ENCODE measurements at places on chromosomes 1 and 21.
A peak's percentile ranks its signal among the peaks of the same experiment; 100 is the strongest.

DNA sequence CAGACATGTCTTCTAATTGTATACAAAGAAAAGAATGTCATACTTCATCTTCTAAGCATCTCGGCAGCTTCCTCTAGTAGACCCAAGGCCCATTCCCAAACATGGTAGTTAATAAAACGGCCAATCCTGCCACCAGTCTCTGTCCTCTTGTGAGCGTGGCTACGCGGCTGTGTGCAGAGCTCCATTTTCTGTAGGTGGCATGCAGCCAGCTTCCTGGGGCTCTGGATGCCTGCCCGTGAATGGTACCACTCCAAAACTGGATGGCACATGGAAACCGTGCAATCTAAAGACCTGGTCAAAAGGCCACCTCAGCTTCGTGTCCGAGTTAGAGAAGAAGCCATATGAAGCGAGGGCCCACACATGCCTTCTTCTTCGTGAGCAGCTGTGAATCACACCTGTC is 110.7 kb downstream of the SIPA1L2 start:
- no peak for DNase-seq

- peak; percentile 59 for DNase-seq
These were observed 52.4 kb upstream of the GPR157 start for GRCh38 chr1:9181176-9181906.

DNA sequence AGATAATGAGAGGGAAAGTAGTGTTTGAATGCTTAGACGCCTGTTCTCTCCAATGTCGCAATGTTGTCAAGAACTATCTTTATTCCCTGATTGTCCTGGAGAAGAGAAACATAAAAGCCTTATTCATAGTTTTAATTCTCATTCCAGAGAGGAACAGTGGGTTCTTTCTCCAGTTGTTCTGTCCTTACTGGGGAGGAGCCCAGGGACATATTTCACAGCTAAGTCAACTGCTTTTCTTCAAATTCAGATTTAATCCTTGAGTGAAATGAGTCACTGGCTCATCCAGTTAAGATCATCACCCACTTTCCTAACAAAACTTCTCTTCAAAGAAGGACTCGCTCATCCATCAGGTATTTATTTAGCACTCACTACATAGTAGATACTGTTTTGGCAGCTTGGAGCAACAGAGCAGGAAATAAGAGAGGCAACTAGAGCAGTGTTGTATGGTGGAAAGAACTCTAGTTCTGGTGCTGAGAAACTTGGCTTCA is 365.7 kb upstream of the USP24 start:
- no peak for DNase-seq

- no peak for DNase-seq
These were observed 14.6 kb downstream of the EPHX1 start for GRCh38 chr1:225824533-225824941.

- DNase-seq: no peak
These were observed 1.6 kb downstream of the ELF3 start for GRCh38 chr1:202011994-202012393.

- no peak for DNase-seq
These were observed 51.2 kb downstream of the CCDC185 start for GRCh38 chr1:223444411-223444810.

DNA sequence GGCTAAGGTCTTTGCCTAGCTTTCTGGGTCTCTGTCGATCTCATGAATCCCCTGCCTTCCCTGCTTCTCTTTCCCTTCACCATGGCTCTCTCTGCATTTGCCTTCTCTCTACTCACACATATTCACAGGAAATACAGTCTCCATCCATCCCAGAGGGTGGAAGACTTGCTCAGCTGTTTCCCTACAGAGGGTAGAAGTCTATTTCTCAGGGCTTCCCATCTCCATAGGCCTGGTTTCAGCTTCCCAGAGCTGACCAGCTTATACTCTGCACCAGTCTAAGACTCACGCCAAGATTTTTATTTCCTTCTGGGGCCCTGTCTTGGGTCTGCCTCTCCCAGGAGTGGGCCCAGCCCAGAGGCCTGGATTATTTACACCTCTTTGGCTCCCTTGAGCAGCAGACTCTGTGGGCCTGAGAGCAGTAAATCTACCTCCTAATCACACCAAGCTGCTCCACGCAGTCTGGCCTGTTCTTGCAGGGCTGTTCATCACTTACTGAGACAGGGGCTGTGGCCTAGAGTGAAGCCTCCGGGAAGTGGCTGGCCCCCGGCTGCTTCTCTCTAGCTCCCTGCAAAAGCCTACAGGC is 102.5 kb downstream of the PLXNA2 start:
- DNase-seq: no peak

DNA sequence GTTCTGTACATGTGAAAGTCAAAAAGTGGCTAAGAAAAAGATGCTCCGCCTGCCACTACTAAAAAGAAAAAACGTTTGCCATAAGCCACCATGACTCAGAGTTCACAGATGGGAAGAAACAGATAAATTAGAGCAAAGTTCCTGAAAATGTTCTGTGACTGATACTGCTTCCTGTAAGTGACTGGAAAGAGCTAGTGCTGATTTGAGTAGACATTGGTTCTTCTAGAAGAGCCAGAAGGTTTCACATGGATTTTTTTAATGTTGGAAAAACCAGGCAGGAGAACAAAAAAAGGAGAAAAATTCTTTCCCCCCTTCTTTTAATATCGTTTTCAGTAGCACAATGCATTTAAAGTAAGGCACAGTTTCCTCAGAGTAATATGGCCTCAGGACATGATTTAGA is 221.4 kb downstream of the HLX start:
- DNase-seq: peak; percentile 81

DNA sequence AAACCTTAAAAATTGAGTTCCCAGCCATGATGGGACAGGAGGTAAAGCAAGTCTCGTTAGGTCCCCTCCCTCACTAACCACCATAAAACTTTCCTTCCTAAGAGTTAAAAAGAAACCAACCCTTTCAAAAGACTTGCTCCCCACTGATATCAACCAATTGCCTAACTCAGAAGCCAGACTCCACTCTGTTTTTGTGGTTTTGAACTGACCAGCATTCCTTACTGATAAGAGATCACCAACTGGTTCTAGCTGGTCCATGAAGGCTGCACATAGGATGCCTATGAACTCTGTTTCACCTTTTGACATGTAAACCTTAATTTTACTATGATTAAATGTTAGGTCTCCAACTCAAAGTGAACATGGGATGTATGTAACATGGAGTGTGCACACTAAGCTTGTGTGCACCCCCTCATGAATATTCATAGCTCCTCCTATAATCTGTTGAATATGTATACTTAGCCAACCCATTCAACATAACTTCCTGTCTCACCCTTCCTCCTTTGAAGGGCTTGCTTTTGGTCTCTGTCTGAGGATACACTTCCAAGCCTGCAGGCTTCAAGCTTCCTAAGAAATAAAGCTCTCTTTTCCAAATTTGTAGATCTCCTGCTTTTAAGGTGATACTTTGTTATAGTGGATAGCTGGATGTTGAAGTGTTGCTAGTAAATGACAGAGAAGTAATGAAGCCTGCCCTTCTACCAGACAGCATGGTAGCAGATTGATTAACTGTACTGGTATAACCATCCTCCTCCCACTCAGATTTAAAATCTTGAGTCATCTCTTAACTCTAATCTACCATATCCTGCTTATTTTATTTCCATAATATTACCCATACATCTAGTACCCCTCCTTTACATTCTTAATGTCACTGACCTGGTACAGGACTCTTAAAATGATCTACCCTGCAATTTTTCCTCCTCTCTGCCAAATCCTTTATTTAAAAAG is 95.6 kb downstream of the ZNF644 start:
- DNase-seq: no peak

DNA sequence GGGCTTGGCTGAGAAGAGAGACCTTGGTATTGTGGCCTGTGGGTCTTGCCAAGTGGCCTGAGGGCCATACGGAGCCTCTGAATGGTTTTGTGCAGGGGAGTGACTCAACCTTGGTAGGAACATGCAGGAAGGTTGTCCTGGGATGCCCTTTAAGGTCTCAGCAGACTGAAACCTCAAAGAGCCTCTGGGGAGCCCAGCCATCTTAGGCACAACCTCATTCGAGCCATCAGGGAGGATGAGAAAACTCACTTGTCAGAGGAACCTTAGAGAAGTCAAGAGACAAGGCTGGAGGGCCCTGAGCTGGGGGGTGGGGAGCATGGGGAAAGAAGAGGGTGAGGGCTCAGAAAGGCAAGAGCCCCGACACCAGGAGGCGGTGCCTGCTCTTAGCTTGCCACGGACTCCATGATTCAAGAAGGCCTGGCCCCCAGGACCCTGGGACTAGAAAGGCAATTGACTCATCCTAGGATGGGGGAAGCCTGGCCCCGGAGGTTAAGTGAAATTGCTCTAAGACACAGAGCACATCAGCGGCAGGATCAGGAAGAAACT is 13.0 kb downstream of the IFI6 start:
- DNase-seq: peak; percentile 61

- no peak for DNase-seq
These were observed 73.9 kb upstream of the RGL1 start for GRCh38 chr1:183730886-183731573.

DNA sequence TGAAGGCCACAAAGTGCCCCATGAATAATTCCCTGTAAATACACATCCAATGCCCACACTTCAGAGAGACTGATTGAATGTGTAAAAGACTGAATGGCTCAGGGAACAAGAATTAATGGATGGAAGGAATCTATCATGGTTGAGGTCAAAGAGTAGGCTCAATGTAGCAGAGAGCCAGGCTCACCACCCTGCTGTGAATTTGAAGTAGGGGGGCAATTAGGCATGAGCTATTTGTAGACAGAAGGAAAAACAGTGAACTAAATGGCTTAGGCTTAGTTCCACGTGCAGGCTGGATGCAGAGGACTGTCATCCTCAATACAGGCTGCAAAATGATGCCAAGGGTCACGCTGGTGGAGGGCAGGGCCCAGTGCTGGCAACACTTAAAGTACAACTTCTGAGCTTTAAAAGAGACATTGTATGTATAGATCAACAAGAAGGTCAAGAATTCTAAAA is 22.9 kb upstream of the IGSF3 start:
- no peak for DNase-seq

- no peak for DNase-seq
These were observed 42.7 kb upstream of the GOLT1A start for GRCh38 chr1:204256531-204256930.

GRCh38 chr1:30491831-30492230 is 231.6 kb downstream of the MATN1 start:
- DNase-seq: no peak

GRCh38 chr1:243754348-243754747 is 95.7 kb downstream of the AKT3 start:
- no peak for DNase-seq

- DNase-seq: no peak
These were observed 10.6 kb upstream of the SUMO3 start for GRCh38 chr21:44828362-44829056.

- no peak for DNase-seq
These were observed 12.5 kb downstream of the DMAP1 start for GRCh38 chr1:44225761-44226160.

- peak; percentile 17 for DNase-seq
These were observed 15.6 kb downstream of the TNNT2 start for GRCh38 chr1:201361652-201362504.

DNA sequence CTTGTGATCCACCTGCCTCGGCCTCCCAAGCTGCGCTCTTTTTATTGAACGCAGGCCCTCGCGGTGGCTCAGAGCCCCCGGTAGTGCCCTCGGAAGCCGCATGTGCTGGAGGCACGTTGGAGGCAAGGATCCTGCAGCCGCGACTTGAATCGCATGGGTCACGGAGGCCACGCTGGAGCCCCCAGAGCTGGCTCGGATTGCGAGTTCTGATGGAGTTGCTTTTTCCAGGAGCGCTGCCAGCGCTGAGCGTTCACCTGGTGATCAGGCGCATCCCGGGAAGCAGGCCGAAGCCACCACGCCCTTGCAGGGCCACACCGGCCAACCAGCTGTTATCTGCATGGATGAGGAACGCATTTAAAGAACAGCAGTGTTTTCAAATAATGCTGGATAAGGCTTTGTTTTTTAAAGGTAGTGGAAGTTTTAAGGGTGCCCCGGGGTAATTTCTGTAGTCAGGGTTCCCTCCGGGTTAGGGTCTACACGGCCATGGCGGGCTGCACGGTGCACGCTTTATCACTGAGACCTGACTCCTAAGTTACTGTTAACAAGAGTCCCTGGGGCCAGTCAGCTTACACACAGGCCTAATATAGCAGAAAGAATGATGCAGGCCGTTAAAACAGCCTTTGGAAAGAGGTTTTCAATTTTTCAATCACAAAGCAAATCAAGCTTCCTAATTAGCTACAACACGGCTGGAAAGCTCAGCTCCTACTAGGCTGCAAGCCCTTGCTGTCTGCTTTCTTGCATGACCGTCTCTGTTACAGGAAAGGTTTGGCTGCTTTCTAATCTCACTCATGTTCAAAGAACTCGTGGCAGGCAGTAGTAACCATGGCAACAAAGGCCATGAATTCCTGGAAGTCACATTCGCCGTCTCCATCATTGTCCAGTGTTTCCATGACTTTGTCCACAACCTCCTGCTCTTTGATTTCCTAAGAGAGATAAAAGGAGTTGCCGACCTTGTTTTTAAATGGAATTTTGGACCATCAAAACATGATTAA is 6.0 kb downstream of the S100B start:
- no peak for DNase-seq

GRCh38 chr1:188314557-188315137 is 1485.9 kb downstream of the PLA2G4A start:
- no peak for DNase-seq

DNA sequence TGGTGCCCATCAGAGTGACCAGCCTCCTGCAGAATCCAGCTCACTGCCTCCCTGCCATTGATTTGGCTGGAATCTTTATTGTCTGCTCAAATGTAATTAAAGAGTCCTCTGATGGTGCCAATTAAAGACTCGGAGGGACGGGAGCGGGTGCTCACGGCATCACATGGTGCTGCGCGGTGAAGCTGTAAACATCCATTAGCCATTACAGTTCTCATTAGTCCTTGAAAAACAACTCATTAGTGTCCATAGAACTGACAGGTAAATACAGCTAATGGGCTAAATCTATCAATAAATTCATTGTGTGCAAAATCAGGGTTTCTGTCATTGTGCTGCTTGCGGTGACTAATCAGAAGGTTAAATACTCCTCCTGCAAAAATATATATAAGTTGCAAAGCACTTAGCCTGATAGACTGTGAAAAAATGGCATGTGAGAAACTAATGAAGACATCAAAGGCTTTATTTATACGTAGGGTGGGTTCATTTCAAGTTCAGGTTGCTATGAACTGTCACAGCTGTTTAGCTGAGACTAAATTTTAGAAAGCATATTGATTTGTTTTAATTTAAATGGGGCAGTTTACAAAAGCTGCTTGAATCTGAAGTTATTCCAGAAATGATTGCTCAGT is 289.8 kb upstream of the POU3F1 start:
- no peak for DNase-seq

All from inflammatory macrophage (primary cell).